ENCODE measurements at places on chromosomes 12 and 14. TPM values are rescaled to one million over a fixed set of nuclear protein-coding genes. Genes with fewer than 3 reads are reported as not detected.

DNA sequence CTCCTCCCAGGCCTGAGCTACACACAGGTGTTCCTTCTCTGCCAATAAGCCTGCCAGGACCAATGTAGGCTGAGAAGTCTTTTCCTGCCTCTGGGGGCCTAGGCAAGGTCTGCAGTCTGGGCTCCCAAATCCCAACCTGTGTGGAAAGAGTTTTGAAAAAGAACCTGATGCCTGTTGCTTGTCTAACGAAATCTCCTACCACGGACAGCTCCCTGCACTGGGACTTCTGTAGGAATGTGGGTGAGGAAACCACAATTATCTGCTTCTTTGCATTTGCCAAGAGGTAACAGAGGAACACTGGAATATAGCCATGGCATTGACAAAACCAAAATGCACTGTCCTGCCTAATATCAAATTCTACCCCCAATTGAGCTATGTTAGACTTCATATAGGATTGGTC is 877.0 kb upstream of the TMEM132C start:
- no peaks in the 10 kb centered on the region for H3K27me3 ChIP-seq
- no peaks in the 10 kb centered on the region for H3K36me3 ChIP-seq
- H3K4me1 ChIP-seq, result no peaks in the 10 kb centered on the region
- no peak overlapping the region for H3K4me3 ChIP-seq

DNA sequence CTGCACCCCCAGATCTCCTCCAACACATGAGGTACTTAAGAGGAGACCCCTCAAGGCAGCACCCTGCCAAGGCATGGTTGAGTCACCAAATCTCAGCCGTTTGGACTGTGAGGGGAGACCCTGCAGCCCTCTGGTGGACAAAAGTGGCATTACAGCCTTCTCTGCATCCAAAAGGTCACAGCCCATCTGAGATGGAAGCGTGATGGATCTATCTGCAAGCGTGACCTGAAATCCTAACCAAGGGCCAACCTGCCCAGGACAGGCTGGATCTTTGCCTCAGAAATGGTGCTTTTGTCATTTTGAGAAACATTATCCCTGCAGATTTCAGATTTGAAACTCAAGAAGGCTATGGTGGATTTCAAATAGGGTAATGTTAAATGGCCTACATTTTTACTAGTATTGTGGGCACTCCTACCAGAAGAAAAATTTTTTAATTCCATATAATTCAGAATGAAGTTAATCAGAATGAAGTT is 23.7 kb upstream of the DHRS4 start:
- H3K27me3 ChIP-seq, result no peaks in the 10 kb centered on the region
- DNase-seq, result no peak
- no peaks in the 10 kb centered on the region for H3K4me1 ChIP-seq
- no peak overlapping the region for H3K4me3 ChIP-seq

GRCh38 chr12:117599849-117600248 is 238.4 kb upstream of the NOS1 start:
- H3K4me1 ChIP-seq, result no peaks in the 10 kb centered on the region
- no peak overlapping the region for H3K4me3 ChIP-seq
- no peak overlapping the region for H3K27ac ChIP-seq
- no peak for DNase-seq
- H3K27me3 ChIP-seq, result no peaks in the 10 kb centered on the region

DNA sequence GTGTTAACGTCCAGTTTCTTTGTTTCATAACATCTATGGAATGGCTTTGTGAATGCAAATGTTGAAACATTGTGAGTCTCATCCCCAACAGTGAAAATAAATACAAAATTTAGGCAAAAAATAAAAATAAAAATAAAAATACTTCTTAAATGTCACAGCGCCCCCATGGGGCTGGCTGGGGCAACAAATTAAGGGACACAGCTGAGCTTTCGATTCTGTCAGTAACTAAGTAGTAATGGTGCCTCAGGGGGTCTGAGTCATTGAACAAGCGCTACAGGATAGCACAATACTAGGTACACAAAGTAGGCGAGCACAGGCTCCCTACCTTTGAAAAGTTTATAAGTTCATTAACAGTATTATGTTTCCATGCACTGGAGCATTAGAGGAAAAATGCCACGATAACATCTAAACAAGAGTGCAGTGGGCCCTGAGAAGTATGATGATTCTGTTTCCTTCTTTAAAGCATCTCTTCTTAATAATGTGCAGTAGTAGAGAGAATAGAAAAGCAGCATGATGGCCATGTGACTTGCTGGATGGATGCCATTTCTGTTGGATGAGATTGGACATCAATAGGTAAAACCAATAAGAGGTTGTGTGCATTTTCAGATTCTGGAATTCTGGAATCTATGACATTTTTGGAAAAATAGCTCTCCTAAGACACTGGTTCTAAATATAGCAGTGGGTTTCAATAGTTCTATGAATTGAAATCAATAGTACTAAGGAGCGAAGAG is 667.2 kb downstream of the DIO2 start:
- H3K27me3 ChIP-seq, result no peaks in the 10 kb centered on the region
- H3K4me3 ChIP-seq, result no peak overlapping the region
- H3K27ac ChIP-seq, result no peak overlapping the region
- no peak for DNase-seq
- no peaks in the 10 kb centered on the region for H3K4me1 ChIP-seq

DNA sequence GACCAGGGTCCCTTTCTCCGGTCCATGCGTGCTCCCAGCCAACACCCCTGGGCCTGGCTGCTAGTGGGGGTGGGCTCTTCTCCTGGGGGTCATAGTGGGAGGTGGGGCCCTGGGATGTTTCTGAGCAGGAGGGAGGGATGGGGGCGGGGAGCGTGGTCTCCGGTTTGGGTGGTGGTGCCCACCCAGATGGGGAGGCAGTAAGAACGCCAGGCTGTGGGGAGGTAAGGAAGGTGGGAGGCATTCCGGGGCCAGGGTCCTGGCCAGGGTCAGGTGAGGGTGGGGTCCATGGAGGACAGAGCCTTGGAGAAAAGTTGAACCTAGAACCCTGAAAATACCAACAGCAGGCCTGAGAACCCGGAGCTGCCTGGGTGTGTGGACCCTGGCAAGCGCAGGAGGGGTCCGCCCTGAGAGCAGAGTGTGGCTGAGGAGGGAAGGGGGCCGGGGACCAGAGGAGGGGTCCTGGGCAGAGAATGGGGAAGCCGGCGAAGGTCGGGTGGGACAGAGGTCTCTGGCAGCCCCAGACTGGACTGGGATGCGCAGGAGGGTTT is 5.7 kb downstream of the CRIP2 start:
- peak overlapping the region; percentile 98 for H3K27ac ChIP-seq
- no peak for DNase-seq
- H3K4me1 ChIP-seq, result peaks cover 91% of the 10 kb centered on the region
- peaks cover 22% of the 10 kb centered on the region for H3K36me3 ChIP-seq
- peak overlapping the region; percentile 47 for H3K4me3 ChIP-seq

Gene AMN
- total RNA-seq, result 39.7 TPM

Gene CLEC9A
- total RNA-seq, result not detected

Gene SLC22A17
- 14.2 TPM for total RNA-seq

All from upper lobe of left lung (tissue), 6 donors.